Mesothelial cell of epicardium (in vitro differentiated cells): ENCODE measurements at places on chromosomes 3 and 15.

GRCh38 chr15:94485148-94485719 lies 253.9 kb downstream of the MCTP2 start:
- no peak for DNase-seq

DNA sequence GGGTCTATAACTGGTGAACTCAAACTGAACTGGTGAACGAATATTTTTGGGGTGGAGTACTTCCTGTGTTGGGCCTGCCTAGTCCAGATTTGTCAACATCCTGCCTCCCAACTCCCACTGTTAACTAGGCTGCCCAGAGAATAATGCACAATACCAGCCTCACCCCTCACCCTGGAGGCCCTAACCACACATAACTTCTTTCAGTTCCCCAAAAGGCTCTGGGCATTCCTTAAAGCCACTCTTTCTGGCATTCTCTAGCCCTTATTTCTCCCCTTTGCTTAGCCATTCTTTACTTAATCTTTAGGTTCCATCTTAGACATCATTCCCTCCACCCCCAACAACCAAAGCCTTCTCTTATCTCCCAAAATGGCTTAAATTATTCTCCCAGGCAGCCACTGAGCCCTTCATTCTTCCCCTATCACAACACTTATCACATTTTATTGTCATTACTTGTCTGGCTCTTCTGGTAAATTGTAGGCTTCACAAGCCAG lies 9.1 kb upstream of the SEC11A start:
- no peak for DNase-seq

DNA sequence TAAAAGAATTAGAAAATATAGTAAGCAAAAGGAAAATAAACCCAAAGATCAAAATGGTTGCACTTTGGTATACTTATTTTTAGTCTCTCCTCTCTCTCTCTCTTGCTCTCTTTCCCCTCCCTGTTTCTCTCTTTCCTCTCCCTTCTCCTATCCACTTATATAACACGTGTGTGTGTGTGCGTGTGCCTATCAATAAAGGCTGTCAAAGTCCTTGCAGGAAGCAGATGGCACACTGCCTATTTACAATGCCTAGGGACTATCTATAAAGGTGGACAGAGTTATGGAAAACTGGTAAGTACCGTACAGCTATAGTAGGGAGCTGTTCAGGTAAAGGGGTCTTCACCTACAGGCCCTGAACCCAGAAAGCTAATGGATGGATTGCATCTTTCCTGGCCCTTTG lies 161.6 kb downstream of the SQOR start:
- DNase-seq = no peak

DNA sequence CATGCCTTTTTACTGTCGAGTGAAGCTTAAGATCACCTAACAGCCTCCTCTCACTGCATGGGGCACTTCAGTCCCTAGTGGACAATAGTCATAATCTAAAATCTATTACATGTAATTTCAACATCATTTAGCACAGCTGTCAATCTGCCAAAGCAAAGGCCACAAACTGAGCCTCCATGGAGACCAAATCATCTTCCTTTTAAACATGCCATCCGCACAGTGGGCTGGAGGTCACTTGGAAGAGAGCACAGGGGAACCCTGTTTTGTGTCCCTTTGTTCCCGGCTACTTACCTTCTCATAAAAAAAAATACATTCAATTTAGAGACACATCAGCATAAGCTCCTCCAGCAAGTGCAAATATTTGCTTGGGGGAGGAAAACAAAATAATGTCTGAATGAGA lies 167.3 kb downstream of the SQOR start:
- no peak for DNase-seq

GRCh38 chr3:13565581-13566452 lies 16.9 kb downstream of the FBLN2 start:
- DNase-seq = no peak

DNA sequence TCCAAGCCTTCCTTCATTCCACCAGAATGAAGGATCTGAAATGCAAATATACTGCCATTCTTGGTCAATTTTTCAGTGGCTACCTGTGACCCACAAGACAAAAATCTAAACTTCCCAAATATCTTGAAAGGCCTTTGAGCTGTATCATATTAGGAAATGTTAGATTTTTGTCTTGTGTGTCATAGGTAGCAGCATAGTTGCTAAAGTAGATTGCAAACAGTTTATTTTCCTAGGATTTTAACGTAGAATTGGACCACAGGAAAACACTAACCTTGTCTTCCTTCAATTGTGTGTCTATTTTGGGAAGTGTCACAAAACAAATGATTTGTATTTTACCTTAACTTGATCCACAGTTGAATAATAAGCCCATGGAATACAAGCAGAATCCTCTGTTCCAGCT lies 42.4 kb downstream of the CP start:
- no peak for DNase-seq

- no peak for DNase-seq
Measured at GRCh38 chr15:51128701-51129100, 34.0 kb upstream of the TNFAIP8L3 start.

GRCh38 chr3:125125821-125126245 lies 70.0 kb upstream of the HEG1 start:
- DNase-seq = no peak

DNA sequence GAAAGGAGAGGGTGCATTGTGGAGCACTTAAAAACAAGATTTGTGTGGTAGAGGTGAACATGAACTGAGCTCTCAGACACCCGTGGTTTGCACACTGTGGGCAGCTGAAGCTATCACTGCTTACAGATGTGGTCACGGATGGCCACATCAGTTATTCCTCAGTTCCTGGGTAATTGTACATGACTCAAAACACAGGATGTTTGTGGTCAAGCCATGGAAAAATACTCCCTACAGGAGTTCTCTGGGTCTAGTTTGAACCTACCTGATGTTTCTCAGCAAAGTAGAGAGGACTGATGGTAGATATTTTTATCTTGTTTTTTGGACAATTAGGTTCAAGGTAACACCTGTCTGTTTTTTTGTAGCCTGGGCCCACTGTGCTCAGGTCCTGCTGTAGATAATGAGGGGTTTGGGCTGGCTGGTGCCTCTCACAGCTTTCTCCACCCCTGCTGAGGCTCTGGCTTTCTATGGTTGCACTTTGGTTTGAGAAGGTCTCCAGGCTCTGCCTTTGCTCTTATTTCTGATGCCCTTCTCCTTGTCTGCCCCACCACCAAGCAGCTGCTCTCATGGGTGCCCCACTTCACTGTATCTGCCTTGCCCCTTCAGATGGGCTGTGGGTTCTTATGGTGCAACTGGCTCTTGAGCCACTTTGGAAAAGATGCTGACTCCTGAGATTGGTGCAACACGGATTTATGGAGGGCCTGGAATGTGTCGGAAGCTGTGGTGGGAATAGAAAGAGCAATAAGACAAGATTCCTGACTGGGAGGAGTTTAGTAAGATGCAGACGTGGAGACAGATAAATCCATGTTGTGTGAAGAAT lies 40.1 kb downstream of the CDCP1 start:
- no peak for DNase-seq

GRCh38 chr3:43426388-43426787 lies 140.0 kb downstream of the SNRK start:
- DNase-seq = no peak

DNA sequence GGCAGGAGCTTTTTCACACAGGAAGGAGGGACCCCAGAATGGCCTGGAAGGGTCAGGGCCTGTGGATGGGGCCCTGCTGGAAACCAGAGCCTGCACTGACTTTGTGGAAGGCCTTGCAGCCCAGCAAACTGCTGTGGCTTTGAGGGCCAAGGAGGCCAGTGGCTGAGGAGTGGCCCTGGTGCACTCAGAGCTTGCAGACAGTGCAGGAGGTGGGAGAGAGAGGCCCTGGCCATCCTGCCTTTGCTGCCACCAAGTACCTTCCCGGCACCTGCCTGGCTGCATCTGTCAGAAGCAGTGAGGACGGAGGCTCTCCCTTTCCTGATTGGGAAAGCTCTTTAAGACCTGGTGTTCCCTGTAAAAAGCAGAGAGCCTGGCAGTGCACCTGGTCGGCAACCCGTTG lies 6.4 kb downstream of the PSTPIP1 start:
- DNase-seq = no peak
